NCI-H1930 (cell line): ENCODE measurements at places on chromosomes 16 and 17.
A peak's percentile ranks its signal among the peaks of the same experiment; 100 is the strongest.

- DNase-seq, result no peak
Observed at GRCh38 chr17:65856865-65857264, 295.4 kb upstream of the AXIN2 start.

GRCh38 chr17:4184811-4185210, 41.8 kb downstream of the CYB5D2 start:
- no peak for DNase-seq

DNA sequence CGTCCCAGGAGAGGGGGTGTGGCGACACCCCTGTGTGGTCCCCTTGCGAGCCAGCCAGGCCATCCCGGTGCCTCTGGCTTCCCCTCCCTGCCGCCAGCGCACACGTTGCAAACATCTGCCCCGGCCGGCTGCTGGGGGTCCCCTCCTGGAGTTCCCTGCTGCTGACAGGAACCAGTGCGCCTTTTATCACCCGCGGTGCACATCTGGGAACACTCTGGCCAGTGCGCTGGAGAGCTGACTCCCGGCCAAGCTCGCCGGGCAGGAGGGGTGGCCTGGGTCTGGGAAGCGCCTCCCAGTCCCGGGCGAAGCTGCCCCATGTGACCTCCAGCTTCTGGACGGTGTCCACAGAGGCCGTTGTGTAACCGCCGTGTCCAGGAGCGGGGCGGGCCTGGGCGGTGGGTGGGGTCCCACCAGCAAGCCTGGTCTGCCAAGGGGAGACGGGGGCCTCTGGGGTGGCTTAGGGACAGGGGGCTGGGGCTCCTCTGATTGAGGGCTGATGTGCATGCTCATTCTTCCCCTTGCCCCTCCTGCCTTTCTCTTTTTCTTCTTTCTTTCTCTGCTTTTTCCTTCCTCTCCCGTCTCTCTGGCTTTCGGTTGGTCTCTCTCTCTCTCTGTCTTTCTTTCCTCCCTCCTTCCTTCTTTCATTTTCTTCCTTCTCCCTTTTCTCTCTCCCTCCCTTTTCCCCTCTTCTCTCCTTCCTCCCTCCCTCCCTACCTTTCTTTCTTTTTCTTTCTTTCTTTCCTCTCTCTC, 25.2 kb upstream of the CIBAR2 start:
- no peak for DNase-seq

DNA sequence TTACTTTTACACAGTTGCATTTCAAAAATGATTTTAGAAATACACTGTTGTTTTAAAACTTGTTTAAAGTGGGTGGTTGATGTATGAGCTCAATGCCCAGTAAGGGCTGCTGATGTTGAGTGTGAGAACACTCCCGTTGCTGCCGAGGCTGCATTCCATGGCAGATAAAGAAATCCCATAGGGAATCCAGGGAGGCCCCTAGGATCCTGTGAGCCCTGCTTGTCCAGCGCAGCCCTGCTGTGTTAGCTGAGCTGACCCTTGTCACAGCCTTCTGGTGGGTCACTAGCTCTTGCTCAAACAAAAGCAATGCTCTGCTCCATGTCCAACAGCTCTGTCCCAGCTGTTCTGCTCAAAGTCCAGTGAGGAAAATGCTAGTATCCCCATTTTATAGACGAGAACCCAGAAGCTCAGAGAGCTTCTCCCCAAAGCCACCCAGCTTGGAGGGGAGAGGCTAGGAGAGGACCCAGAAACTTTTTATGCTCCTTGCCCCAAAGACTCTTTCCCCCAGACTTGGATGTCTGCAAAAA, 18.6 kb upstream of the COL1A1 start:
- no peak for DNase-seq

DNA sequence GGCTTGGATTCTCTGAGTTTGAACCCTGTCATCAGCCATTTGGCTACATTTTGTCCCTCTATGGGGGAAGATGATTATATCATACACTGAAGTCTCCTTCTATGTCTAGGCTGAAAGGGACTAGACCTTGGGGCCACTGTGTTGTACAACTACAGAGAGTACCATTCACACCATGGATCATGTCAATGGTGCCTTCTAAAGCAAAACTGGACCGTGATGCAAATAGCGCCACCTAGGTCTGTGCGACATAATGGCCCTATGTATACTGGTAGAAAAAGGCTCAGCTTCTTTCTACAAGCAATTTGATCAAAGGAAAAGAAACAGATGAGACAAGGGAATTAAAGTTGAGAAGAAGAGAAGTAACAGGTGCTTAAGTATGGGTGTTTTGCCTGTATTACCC, 100.7 kb downstream of the LYRM1 start:
- peak; percentile 24 for DNase-seq

- no peak for DNase-seq
Observed at GRCh38 chr17:10875430-10875851, 37.6 kb upstream of the PIRT start.

GRCh38 chr16:2478279-2478678, 3.4 kb downstream of the TBC1D24 start:
- DNase-seq, result no peak

DNA sequence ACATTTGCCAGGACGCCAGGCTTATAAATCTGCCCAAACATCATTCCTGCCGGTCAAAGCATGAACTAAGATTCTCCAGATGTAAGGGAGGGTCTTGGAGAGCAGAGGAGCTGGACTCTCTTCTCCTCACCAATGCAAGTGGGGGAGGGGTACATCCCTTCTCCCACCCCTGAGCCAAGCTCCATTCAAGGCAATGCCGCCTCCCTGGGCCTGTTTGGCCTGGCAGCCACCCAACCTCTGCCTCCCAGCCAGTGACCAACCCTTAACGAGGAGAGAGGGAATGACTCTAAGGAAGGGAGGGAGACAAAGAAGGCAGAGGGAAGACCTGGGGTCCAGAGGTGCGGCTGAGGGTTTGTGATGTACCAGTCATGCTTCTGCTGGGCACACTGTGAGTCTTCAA, 13.8 kb downstream of the C17orf50 start:
- DNase-seq, result no peak

DNA sequence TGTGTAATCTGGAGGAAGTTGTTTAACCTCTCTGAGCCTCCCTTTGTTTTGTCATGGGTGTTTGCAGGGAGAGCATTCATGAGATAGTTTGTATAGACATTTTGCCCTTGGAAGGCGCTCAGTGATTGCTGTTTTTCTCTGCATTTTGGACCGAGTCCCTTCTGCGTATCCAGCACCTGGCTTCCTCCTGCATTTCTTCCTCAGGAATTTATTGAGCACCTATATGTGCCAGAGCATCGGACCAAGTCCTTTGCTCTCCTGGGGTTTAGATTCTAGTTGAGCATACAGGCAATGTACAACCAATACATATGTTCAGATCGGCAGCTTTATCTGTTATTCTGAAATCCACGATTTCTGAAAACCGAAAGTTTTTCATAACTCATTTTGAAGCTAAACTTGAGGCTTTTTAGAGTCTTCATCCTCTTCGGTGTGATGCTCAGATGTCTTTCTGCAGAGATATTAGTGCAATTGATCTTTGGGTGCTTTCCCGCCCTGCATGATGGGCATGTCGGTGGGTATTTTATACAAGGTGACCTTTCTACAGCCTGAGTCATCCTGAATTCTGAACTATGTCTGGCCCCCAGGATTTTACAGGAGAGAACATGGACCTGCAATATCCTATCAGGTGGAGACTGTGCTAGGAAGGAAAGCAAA, 4.1 kb downstream of the IL4R start:
- no peak for DNase-seq

GRCh38 chr17:42270596-42270995, 5.6 kb downstream of the STAT5B start:
- DNase-seq, result no peak

DNA sequence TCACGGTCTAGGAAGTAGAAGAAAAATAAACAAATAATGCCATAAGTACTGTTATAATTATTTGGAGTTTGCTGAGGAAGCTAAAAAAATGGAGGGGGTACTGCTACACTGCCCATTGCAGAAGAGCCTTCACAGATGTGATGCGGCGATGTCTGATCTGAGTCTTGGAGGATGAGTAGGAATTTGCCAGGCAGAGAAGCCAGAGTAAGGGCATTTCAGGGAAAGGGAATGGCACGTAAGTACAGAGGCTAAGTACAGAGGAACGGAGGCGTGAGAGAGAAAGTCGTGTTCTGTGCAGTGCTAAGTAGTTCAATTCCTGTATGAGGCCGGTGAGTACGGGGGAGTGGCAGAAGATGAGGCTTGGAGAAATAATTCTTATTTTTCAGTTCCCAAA, 741 bp upstream of the GRB2 start:
- no peak for DNase-seq

DNA sequence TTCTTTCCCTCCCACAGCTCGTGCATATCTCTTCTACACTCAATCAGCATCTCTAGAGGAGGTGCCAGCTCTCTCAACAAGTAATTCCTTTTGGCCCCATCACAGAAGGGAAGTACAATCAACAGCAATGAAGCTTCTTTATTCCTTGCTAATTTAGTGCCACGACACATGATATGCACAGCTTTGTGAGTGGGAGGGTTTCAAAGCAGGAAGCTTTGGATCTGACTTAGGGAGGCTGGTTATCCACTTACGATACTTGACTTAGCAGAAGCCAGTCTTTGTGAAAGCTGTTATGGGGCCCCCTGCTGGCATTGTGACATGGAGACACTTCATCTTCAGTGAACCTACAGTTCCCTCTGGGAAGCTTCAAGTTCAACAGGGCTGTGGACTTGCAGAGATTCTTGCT, 81.0 kb downstream of the TMEM100 start:
- DNase-seq, result peak; percentile 9

DNA sequence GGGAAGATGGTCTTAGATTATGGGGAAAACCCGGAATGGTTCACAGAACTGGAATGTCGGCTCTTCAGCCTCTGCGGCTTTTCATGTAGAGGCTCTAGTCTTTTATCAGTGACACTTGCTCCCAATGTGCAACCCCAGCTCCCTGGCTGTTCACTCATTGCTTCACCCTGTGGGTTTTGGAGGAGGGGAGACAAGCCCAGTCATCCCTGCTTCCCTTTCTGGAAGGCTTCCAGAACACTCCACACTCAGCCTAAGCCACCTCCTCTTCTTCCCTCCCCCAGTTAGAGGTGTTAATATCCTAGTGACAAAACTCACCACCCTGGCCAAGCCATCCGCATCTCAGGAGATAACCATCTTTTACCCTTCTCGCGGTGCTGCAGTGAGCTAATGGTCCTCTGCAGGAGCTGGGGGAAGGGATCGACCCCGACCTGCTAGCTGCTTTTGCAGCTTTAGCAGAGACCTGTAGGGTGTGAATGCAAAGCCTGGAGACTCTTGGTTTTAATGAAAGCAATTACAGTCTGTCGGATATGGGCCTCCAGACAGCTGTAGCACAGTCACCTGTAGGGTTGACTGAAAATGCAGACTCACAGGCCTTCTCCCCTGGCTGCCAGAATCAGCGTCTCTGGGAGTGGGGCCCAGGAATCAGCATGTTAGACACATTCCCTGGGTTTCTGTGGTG, 24.3 kb upstream of the LASP1NB start:
- no peak for DNase-seq

- DNase-seq, result no peak
Observed at GRCh38 chr16:81473558-81473957, 28.9 kb downstream of the CMIP start.

DNA sequence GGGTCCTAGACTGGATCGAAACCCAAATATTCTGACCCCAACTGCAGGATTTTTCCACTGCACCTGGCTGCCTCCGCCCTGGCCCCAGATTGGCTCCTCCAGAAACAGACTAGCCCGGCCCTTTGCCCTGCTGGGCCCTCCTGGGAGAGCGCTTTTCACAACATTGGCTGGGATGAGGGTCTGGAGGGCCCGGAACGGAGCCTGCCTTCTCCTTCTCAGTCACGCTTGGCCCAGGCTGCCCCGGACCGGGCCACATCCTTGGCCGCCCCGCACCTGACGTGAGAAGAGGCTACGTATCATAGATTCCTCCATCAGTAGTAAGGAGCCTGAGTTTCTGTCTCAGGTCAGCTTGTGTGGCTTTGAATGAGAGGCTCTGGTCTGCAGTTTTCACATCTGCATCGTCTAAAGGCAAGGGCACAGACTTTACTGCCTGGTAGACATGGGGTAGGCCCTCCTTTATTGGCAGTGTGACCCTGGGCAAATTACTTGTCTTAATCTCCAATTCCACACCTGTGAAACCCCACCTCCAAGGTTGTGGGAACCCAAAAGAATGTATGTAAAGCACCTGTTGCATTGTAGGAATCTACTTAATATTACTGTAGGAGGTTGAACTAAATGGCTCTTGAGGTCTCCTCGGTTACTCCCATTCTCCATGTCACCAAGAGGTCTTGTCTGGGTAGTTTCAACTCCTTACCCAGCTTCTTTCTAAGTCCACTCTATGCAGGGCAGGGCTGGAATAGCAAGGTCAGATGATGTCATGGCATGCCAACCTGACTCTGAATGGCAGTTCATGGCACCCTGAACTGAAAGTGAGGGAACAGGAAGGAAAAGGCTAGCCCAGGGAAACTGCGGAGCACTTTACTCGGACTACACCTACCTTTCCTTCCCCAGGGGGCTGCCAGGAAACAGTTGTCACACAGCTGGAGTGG, 661 bp downstream of the LRRC3C start:
- no peak for DNase-seq

DNA sequence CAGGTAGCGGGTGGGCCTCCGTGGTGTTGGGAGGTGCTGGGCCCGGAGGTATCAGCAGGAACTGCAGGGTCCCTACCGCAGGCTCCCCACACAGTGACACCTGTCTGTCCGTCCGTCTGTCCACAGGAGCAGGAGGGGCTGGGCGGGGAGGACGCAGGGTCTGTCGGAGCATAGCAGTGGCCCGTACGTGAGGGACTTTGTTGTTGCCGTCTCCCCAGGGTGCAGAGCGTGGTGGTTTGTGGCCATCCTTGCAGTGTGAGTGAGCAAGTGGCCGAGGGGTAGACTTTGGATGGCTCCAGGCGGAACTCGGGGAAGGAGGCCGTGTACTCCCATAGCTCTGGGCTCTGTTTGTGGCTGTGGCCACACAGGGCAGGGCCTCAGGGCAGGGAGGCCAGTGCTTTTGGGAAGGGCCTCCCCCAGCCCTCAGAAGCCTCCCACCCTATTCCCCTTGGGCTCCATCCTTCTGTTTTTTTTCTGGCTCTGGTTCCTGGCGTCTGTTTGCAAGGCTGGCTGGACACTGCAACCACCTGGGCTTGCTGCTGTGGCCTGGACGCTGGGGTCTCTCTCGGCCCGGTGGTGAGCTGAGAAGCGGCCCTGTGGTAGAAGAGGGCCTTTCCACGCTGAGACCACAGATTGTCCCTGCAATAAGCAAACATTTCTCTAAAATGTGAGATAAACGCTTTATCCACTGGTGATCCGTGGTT, 41.0 kb upstream of the ZNF750 start:
- no peak for DNase-seq

GRCh38 chr16:65534121-65534528, 412.3 kb upstream of the CDH11 start:
- no peak for DNase-seq

- no peak for DNase-seq
Observed at GRCh38 chr17:81396278-81396721, 1.0 kb downstream of the BAHCC1 start.
